Activated T-cell treated with anti-CD3 and anti-CD28 coated beads, Interleukin-2, amount 50 U/mL, for 24 hours (primary cell): ENCODE measurements at places on chromosomes 5 and 9.
A peak's percentile ranks its signal among the peaks of the same experiment; 100 is the strongest.

DNA sequence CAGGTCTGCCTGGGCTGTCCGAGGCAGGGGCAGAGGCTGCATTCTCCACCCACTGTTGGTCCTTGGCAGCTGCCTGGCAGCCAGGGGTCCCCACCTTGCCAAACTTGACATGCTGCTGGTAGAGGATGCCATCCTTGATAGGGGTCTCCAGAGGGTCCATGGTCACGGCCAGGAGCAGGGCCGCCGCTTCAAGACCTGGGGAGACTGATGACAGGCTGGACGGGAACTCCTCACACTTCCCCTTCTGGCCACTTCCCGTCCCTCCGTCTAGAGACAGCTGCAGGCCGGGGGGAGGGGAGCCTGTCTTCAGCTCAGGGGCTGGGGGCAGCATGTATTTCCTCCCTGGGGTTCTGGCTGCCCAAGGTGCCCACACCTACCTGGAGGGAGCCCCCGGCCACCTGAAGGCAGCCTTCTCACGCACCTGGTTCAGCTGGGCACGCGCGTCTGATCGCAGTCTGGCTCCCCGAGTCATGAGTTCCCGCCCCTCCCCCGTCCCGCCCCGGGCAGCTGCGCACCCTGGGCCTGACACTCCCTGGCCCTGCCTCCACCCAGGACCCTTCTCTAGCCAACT, at the start of gene DOK3:
DOK3 (minus strand) TSS at position 446 of the 571 bp plus-strand sequence; CDS start at position 160, 286 bp downstream.
- H3K27ac ChIP-seq: peak within 1 kb of the TSS; percentile 72
- no peaks in the 10 kb centered on the region for H3K27me3 ChIP-seq
- peaks cover 60% of the 10 kb centered on the region for H3K36me3 ChIP-seq
- DNase-seq: no peak
- H3K4me1 ChIP-seq: peaks cover 13% of the 10 kb centered on the region

DNA sequence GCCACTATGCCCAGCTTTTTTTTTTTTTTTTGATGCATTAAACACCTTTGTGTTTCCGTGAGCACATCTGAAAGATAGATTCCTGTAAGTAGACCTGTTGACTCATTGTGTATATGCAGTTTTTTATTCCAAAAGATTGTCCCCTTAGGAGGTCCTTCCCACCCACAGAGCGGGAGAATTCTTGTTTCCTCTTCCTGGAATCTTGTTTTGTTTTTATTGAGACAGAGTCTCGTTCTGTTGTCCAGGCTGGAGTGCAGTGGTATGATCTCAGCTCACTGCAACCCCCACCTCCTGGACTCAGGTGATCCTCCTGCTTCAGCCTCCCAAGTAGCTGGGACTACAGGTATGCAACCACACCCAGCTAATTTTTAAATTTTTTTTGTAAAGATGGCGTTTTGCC, 7.6 kb downstream of the PTPA start:
- peaks cover 13% of the 10 kb centered on the region for H3K4me1 ChIP-seq
- no peak overlapping the region for H3K4me3 ChIP-seq
- DNase-seq: no peak
- no peak overlapping the region for H3K27ac ChIP-seq
- peaks cover 34% of the 10 kb centered on the region for H3K36me3 ChIP-seq

GRCh38 chr9:113985968-113986585, 92.0 kb downstream of the AMBP start:
- no peak for DNase-seq
- no peak overlapping the region for H3K4me3 ChIP-seq
- H3K27me3 ChIP-seq: no peaks in the 10 kb centered on the region
- no peak overlapping the region for H3K27ac ChIP-seq
- no peaks in the 10 kb centered on the region for H3K4me1 ChIP-seq
- H3K36me3 ChIP-seq: no peaks in the 10 kb centered on the region

DNA sequence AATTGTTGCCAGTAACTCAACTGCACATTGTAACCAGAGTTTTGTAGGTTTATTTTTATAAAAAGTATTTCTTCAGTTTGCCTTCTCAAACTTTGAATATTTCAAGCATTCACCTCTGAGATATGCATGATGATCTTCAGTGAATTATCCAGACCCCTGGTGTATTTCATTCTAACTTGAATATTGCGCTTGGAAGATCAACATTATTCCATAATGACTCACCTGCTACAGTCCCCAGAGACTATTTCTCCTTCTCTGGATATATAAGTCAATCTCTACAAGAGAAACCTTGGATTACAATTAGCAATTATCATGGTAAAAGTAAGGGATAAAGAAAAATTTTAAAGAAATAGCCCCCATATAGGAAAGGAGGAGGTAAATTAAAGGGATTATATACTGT, 1041.0 kb downstream of the TLE1 start:
- no peak overlapping the region for H3K27ac ChIP-seq
- H3K36me3 ChIP-seq: no peaks in the 10 kb centered on the region
- no peaks in the 10 kb centered on the region for H3K4me1 ChIP-seq

DNA sequence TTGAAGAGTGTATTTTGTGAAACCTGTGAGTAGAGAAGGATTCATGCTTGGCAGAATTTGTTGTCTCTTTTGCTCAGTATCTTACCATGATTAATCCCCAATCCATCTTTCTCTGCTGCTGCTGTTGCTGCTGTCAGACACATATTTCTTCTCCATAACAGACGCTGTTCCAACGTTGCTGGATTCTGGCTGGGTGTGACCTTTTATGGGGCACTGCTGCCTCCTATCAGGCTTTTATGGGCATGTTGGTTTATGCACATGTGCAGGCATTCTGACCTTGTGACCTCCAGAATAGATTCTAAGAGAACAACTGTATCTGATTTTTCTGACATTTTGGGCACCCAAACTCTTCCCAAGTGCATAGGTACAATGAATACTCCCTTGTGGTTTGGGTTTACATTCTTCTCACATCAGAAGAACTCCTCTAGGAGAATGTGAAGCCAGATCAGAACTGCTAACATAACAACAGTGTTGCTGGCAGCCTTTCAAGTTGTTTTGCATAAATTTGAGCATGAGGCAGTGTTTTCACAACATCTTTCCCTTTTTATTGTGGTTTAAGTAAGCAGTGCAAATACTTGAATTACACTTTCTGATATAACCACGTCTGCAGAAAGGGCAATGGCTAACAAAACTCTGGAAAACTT, 9.2 kb upstream of the ISL1 start:
- H3K36me3 ChIP-seq: no peaks in the 10 kb centered on the region
- no peak overlapping the region for H3K4me3 ChIP-seq
- peaks cover 7% of the 10 kb centered on the region for H3K4me1 ChIP-seq
- no peak overlapping the region for H3K27ac ChIP-seq

DNA sequence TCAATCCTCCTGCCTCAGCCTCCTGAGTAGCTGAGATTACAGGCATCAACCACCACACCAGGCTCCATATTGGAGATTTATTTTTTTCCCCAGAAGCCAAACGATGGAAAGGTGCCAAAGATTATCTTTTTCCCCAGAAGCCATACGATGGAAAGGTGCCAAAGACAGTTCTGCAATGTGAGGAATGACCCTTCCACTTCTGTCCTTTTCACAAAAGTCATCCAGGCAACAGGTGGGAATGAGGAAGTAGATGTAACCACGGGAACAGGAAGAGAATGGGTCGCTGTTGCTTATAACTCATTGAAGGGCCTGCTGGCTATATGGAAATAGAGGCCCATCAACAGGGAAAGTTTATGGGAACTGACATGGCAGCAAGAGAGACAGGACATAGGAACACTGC, 233.7 kb upstream of the MSX2 start:
- peaks cover 3% of the 10 kb centered on the region for H3K27me3 ChIP-seq
- H3K4me1 ChIP-seq: no peaks in the 10 kb centered on the region
- no peak overlapping the region for H3K4me3 ChIP-seq
- no peak overlapping the region for H3K27ac ChIP-seq
- no peak for DNase-seq

DNA sequence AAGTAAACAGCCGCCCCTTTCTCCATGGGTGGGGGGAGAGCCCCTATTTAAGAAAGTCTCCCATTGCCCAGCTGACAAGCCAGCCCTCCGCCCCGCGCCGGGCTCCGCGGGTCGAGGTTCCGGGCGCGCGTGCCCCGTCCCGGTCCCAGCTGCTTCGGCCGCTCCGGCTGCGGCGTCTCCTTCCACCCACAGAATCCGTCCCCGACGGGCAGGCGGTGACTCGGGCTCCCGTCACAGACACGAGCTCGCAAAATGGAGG, 223 bp downstream of the NR3C1 start:
- no peak for DNase-seq
- no peaks in the 10 kb centered on the region for H3K27me3 ChIP-seq
- H3K4me1 ChIP-seq: peaks cover 61% of the 10 kb centered on the region
- H3K4me3 ChIP-seq: peak overlapping the region; percentile 84

- peaks cover 64% of the 10 kb centered on the region for H3K27me3 ChIP-seq
- DNase-seq: no peak
- H3K4me3 ChIP-seq: peak overlapping the region; percentile 36
Measured at GRCh38 chr5:11384441-11385250, 519.6 kb downstream of the CTNND2 start.

DNA sequence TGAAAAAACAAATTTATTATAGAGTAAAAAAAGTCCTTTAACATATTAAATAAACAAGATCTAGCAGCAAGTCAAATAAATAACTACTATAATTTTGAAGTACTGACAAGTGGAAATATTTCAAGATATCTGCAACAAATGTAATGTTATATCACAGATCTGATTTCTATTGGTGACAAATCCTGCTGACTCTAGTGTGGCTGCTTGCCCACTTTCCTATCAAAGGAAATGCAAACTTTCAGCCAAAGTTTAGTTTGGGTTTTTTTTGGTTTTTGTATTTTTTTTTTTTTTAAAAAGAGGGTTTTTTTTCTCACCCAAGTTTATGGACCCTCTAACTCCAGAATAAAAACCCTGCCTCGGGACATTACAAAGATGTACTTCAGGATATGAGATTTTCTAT, 12.9 kb downstream of the ADRA1B start:
- H3K4me1 ChIP-seq: peaks cover 4% of the 10 kb centered on the region
- no peaks in the 10 kb centered on the region for H3K36me3 ChIP-seq
- H3K4me3 ChIP-seq: no peak overlapping the region
- DNase-seq: no peak
- H3K27me3 ChIP-seq: peaks cover 62% of the 10 kb centered on the region

- DNase-seq: no peak
- no peaks in the 10 kb centered on the region for H3K27me3 ChIP-seq
- no peaks in the 10 kb centered on the region for H3K36me3 ChIP-seq
- H3K4me3 ChIP-seq: no peak overlapping the region
- H3K27ac ChIP-seq: no peak overlapping the region
Measured at GRCh38 chr5:23389291-23390101, 117.9 kb upstream of the PRDM9 start.

- no peaks in the 10 kb centered on the region for H3K36me3 ChIP-seq
- H3K27me3 ChIP-seq: no peaks in the 10 kb centered on the region
- no peak for DNase-seq
- no peak overlapping the region for H3K27ac ChIP-seq
Measured at GRCh38 chr5:92852219-92852618, 728.8 kb downstream of the NR2F1-AS1 start.

DNA sequence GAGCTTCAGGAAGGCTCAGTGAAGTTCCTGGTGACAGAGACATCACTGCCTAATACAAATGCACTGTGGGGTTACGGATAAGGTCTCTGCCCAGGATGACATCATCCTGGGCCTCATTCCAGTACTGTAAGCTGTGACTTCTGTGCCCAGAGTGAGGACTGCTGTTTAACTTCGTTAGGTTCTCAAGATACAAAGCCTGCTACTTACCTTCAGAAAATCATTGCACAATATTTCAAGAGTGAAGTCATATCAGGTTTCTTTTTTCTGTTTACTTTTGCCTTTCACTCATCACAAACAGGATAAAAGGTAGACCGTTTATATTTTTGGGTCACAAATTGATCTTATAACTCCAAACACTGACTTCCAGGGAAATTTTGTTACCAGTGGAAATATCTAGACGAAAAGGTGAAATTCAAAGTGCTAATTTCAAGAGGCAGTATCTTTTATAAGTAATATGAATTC, 241.2 kb downstream of the PIK3R1 start:
- H3K27ac ChIP-seq: no peak overlapping the region
- no peak overlapping the region for H3K4me3 ChIP-seq
- peaks cover 24% of the 10 kb centered on the region for H3K4me1 ChIP-seq
- H3K36me3 ChIP-seq: no peaks in the 10 kb centered on the region
- no peaks in the 10 kb centered on the region for H3K27me3 ChIP-seq

GRCh38 chr9:107778661-107779060, 289.1 kb upstream of the KLF4 start:
- H3K27me3 ChIP-seq: no peaks in the 10 kb centered on the region
- H3K36me3 ChIP-seq: no peaks in the 10 kb centered on the region
- no peaks in the 10 kb centered on the region for H3K4me1 ChIP-seq
- H3K4me3 ChIP-seq: no peak overlapping the region

DNA sequence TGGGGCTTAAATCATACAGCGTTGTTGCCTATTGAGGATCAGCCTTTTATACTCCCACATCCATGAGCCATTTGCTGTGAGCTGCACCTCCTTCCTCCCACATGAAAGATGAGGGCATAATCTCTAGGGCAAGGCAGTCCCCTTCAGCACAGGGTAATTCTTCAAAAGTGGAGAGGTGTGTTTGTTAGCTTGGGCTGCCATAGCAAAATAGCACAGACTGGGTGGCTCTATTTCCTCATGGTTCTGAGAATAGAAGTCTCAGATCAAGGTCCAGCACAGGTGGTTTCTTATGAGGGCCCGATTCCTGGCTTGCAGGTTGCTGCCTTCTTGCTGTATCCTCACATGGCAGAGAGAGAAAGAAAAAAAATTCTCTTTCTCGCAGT, 121.8 kb upstream of the SLC12A2 start:
- no peak for DNase-seq
- H3K4me1 ChIP-seq: peaks cover 20% of the 10 kb centered on the region
- no peak overlapping the region for H3K4me3 ChIP-seq
- H3K27ac ChIP-seq: no peak overlapping the region
- peaks cover 24% of the 10 kb centered on the region for H3K36me3 ChIP-seq

DNA sequence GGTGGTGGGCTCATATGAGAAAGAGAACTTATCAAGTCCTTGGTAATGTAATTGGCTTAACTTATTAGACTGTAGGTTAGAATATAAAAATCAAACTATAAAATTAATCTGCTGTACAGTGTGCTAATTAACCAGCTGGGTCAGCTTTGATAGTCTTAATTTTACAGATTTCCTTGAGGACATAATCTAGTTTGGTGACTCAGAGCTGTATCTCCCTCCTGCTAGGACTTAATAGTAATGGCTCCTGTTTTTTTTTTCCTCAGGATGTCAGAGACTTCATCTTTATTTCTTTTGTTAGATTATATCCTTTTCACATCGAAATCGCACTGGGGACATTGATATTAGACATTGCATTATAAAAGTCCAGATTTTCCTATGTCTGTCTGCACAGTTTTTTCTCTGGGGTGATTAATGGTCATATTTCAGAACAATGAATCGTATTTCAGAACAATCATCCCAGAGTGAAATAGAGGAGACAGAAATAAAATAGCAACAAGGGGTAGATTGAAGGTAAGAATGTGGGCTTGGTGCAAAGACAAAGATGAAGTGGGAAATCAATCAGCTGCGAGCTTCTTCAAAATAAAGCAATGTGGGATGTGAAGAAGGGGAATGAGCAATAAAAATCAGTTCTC, 346.4 kb upstream of the RIOK2 start:
- no peak for DNase-seq
- H3K27me3 ChIP-seq: no peaks in the 10 kb centered on the region
- no peak overlapping the region for H3K4me3 ChIP-seq
- no peaks in the 10 kb centered on the region for H3K4me1 ChIP-seq
- no peaks in the 10 kb centered on the region for H3K36me3 ChIP-seq

DNA sequence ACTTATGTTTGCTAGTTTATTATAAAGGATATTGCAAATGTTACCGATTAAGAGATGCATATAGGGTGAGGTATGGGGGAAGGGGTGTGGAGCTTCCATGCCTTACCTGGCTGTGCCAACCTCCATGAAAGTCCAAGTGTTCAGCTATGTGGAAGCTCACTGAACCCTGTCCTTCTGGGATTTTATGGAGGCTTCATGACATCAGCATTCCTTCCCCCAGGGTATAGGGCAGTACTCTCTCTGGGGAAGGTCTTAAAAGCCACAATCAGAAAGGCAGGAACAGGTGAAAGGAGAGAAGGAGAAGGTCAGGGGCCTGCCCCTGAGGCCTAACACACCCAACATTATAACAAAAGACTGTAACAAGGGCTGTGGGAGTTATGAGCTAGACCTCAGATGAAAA, 592.6 kb downstream of the PDE4D start:
- no peak for DNase-seq
- H3K4me1 ChIP-seq: peaks cover 16% of the 10 kb centered on the region
